Renal cortical epithelial cell (primary cell): ENCODE measurements at places on chromosomes 2 and 18.

DNA sequence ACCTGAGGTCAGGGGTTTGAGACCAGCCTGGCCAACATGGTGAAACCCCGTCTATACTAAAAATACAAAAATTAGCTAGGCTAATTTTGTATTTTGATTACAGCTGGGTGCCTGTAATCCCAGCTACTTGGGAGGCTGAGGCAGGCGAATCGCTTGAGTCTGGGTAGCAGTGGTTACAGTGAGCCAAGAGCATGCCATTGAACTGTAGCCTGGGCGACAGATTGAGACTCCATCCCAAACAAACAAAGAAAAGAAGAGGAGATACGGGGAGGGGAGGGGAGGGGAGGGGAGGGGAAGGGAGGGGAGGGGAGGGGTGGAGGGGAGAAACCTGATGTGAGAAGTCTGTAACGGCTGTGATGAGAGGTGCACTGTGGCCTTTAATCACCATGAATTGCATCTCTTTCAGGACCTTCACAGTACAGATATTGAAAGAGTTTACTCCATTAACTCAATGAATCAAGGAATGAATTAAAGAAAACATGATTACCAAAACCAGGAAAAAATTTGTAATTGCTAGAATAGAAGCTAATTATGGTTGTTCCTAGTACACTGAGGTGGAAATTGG lies 135.3 kb downstream of the CALCRL start:
- DNase-seq: no peak

- DNase-seq: no peak
Measured at GRCh38 chr2:195763866-195764265, 106.8 kb downstream of the SLC39A10 start.

DNA sequence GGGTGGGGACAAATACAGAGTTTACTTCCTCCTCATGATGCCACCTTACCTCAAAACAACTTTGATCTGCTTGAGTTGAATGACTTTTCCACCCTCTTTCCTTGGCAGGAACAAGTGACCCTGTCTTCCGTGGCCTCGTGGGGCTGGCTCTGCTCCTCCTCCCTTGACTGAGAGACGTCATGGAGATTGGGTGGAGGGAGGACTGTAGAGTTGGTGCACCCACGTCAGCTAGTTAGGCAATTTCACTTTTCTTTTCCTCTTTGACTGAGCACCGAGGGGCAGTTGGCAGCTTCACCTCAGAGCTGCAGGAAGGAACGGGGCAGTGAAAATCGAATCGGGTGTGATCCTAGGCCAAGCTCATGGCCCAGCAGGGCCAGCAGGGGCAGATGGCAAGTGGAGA lies at the start of gene SP140:
Gene SP140 (plus strand): TSS at position 251 of the 400 bp plus-strand sequence. CDS start 109 bp downstream, at position 360.
- no peak for DNase-seq

GRCh38 chr2:34789169-34789568 lies 1190.1 kb upstream of the FAM98A start:
- DNase-seq: no peak

DNA sequence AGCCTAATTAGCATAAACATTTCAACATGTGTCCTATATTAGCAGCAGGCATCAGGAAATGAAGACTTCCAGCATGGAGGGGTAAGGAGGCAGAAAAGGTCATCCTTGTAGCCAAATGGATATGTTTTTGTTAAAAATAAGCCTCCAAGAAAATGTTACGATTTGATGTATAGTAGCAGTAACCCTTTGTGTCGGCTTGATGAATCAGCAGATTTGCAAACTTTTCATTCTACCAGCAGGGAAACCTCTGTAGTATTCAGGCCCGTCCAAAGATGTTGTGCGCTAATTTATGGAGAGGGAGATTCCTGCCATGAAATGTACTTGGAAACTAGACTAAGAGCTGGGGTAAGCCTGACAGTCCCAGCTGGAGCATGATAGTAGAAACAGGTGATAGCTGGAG lies 780.8 kb upstream of the KLHL29 start:
- DNase-seq: no peak

DNA sequence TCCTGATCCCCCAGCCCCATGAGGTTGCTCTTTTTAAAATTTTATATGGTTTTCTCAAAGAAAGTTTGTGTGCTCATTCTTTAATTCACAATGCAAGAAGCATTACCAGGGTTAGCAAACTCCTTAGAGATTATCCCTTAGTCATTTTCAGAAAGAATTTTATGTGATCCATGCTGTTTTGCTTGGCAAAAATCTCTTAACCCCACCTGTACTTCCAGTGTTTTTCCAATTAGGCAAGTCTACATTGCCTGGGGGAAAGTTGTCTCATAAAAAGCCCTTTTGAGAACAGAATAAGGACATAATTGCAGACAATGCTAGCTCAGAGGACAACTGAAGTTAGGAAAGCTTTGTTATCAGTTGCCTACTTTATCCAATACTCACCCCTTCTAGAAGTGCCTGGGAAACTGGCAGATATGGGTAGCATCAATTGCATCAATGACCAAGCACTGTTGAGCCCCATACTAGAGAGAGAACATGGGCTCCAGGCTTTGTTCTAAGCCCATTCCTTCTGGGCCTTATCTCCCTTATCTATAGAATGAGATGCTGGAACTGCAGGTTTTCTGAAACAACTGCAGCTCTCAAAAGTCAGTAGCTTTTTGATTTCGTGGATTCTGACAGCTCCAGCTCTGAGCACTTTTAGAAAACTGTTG lies 265.9 kb upstream of the SPHKAP start:
- peak; percentile 31 for DNase-seq

GRCh38 chr2:86566158-86566820 lies 3.0 kb upstream of the CHMP3 start:
- no peak for DNase-seq

GRCh38 chr18:10421859-10422258 lies 32.6 kb upstream of the APCDD1 start:
- DNase-seq: no peak

- no peak for DNase-seq
Measured at GRCh38 chr2:127428057-127428814, 10.0 kb downstream of the PROC start.

GRCh38 chr2:99380376-99381010 lies 43.3 kb downstream of the EIF5B start:
- peak; percentile 94 for DNase-seq
